ENCODE measurements at places on chromosomes 7 and 10.

DNA sequence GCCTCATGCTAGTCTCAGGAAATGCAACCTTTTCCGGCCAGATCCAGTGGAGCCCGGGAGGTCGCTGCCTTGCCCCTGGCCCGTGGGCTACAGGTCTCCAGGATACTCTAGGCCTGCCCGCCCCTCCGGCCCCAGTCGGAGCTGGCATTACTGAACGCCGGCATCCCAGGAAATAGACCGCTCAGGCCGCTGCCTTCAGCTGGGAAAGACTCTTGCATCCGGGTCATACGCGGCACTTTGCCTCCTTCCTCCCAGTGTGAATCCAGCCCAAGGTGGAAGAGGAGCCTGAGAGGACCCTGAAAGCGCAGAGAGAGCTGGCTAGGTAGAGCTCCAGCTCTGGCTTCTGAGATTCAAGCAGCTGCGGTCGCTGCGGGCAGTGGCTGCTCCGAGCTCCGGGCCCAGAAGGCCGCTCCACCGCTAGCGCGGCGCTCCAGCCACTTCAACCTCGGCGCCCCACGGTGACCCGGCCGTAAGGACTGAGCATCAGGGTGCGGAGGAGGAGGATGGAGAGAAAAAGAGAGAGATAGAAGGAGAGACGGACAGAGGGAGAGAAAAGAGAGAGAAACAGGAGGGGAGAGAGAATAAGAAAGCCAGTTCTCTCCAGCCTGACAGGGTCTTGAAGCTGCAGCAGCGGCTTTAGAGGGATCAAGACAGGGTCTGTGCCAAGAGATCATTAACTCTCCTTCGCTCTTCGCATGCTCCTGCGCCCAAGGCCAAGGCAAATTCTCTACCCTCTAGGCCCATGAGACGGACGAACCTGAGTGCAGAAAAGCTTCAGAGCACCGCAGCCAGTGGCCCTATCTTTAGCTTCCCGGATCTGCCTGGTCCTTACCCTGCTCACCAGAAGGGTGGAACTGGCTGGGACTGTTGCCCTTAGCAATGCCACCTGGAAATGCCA is 1.8 kb upstream of the HOXA10 start:
- no peak for DNase-seq
- peaks cover 35% of the 10 kb centered on the region for H3K4me1 ChIP-seq
- H3K27ac ChIP-seq: no peak overlapping the region
- H3K4me3 ChIP-seq: no peak overlapping the region

DNA sequence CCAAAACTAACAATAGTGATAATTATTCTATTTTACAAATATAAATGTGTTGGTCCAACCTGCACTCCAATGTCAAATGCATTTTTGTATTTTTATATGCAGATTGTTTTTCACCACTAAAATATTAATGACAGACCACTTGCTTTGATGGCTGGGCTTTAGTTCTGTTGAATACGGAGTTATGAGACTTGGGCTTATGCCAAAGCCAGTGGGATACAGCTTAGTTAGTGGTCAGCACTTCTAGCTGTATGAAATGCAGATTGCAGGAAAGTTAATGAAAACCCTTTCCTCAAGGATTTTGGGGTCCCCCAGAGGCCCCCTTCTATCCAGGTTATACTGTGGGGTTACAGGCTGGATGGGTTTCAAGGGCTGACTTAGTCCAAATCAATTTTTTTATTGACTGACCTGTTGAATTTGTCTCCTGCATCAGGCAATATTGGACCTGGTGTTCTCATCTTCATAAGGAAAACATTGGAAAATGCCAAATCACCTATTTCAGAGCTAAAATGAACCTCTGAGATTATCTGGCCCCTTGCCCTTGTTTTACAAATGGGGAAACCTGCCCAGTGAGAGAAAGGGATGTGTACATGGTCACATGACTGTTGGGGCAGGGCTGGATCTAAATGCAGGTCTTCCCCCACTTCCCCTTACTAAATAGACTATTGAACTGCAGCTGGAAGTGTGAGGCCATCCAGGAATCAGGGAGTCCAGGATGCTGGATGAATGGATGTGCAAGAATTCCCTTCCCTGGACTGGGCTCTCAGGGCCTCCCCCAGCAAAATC is 1085.3 kb downstream of the KCNMA1 start:
- no peak overlapping the region for H3K4me3 ChIP-seq
- no peaks in the 10 kb centered on the region for H3K36me3 ChIP-seq
- H3K27ac ChIP-seq: no peak overlapping the region
- no peak for DNase-seq
- H3K27me3 ChIP-seq: no peaks in the 10 kb centered on the region
- H3K4me1 ChIP-seq: no peaks in the 10 kb centered on the region

DNA sequence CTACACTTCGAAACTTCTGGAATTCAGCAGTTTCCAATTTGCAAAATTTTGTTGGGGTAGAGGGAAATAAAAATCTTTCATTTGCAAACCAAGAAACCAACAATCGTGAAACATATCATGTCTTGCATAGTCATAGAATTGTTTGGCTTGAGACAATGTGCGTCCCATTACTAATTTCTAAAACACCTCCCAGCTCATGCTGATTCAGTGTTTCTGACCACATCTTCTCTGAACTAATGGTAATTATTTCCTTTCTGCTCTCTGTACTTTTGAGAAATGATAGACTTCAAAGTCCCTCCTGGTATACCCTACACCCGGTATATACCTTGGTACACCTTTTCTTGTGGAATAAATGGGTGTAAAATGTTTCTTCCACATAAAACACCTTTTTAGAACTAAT is 41.8 kb upstream of the TSPAN13 start:
- DNase-seq: no peak
- no peaks in the 10 kb centered on the region for H3K36me3 ChIP-seq
- H3K27me3 ChIP-seq: no peaks in the 10 kb centered on the region
- H3K27ac ChIP-seq: no peak overlapping the region
- H3K4me1 ChIP-seq: no peaks in the 10 kb centered on the region

GRCh38 chr10:100628061-100628460 is 92.3 kb downstream of the HIF1AN start:
- peaks cover 7% of the 10 kb centered on the region for H3K27me3 ChIP-seq
- no peaks in the 10 kb centered on the region for H3K36me3 ChIP-seq
- no peak for DNase-seq
- no peak overlapping the region for H3K4me3 ChIP-seq
- no peaks in the 10 kb centered on the region for H3K4me1 ChIP-seq
- no peak overlapping the region for H3K27ac ChIP-seq

DNA sequence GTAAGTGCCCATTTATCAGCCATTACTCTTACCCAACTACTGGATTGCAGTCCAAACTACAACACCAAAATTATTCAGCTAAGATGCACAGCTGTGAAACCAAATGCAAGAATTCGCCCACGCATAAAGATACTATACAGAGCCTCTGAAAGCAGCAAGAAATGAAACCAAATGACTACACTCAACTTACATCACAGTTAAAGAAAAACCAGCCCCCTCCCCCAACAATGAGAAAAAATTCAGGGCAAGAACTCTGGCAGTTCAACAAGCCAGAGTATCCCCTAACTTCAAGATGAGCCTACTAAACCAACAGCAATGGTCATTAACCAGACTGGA is 209.1 kb upstream of the VWC2 start:
- no peak overlapping the region for H3K27ac ChIP-seq
- no peaks in the 10 kb centered on the region for H3K4me1 ChIP-seq
- no peak for DNase-seq
- no peaks in the 10 kb centered on the region for H3K27me3 ChIP-seq

DNA sequence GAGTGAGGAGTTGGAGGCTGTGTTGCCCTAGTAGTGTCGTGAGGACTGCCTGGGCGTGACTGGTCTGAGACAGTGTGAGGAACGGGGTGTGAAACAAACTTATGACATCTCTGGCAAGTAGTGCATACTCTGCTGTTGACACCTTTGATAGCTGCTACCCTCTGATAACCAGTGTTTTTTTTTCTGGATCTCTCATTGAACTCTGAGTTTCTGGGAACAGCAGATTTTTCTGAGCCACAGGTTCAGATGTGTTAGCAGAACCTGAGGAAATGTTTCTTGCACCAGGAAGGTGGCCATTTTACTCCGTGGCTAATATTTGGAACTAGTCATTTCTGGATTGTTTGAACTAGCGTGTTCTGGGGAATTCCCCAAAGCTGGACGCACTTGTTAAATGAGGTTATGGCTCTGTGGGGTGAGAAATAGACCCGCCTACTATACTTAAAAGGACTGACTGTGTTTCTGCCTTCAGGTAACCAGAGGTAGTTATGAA is 52.9 kb downstream of the AUTS2 start:
- no peaks in the 10 kb centered on the region for H3K27me3 ChIP-seq
- H3K27ac ChIP-seq: no peak overlapping the region
- DNase-seq: no peak
- H3K36me3 ChIP-seq: no peaks in the 10 kb centered on the region
- no peak overlapping the region for H3K4me3 ChIP-seq

- peak overlapping the region; percentile 5 for H3K27ac ChIP-seq
- DNase-seq: peak; percentile 44
- H3K36me3 ChIP-seq: no peaks in the 10 kb centered on the region
These were observed 28.7 kb upstream of the PDCD4 start for GRCh38 chr10:110843031-110843430.

- H3K36me3 ChIP-seq: no peaks in the 10 kb centered on the region
- H3K4me1 ChIP-seq: no peaks in the 10 kb centered on the region
- no peaks in the 10 kb centered on the region for H3K27me3 ChIP-seq
- no peak overlapping the region for H3K27ac ChIP-seq
These were observed 49.6 kb upstream of the COBL start for GRCh38 chr7:51366172-51366728.

- no peak overlapping the region for H3K4me3 ChIP-seq
- no peak overlapping the region for H3K27ac ChIP-seq
- no peak for DNase-seq
- no peaks in the 10 kb centered on the region for H3K36me3 ChIP-seq
- H3K4me1 ChIP-seq: peaks cover 19% of the 10 kb centered on the region
These were observed 22.8 kb downstream of the PRKAG2 start for GRCh38 chr7:151853896-151854719.

DNA sequence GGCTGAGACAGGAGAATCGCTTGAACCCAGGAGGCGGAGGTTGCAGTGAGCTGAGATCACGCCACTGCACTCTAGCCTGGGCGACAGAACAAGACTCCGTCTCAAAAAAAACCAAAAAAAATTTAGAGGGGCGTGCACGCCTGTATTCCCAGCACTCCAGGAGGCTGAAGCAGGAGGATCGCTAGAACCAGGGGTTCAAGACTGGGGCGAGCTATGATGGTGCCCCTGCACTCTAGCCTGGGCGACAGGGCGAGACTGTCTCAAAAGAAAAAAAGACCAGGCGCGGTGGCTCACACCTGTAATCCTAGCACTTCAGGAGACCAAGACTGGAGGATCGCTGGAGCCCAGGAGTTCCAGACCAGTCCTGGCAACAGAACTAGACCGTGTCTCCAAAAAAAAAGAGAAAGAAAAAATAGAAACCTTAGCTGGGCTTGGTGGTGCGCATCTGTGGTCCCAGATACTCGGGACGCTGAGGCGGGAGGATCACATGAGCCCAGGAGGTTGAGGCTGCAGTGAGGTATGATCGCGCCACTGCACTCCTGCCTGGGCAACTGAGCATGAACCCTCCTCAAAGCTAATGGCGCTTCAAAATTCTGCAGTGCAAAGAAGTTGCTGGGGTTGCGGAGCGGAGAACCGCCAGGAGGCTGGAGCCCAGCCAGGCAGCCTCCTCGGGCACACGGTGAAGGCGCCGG is 382 bp upstream of the MBLAC1 start:
- DNase-seq: no peak
- peak overlapping the region; percentile 87 for H3K27ac ChIP-seq
- H3K4me1 ChIP-seq: peaks cover 44% of the 10 kb centered on the region

DNA sequence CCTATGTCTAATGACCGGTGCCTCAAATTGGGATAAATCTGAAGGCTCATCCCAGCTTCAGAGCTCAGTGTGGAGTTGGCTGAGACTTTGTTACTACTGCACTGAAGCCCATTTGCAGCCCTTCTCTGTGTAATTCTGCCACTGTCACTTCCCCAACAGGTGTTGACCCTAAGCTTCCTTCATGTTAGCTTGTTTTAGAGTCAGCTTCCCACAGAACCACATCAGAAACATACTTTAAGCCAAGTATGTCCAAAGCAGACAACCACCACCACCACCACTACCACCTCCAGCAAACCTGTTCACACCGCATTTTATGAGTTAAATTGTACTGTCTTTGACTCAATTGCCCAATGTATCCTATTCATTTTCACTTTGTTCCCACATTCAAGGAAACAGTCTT is 25.2 kb upstream of the GNAT3 start:
- H3K27ac ChIP-seq: no peak overlapping the region
- no peak for DNase-seq
- no peaks in the 10 kb centered on the region for H3K4me1 ChIP-seq
- H3K27me3 ChIP-seq: no peaks in the 10 kb centered on the region

GRCh38 chr7:116098175-116098574 is 67.6 kb upstream of the TFEC start:
- no peaks in the 10 kb centered on the region for H3K27me3 ChIP-seq
- no peak for DNase-seq
- H3K4me3 ChIP-seq: no peak overlapping the region
- no peak overlapping the region for H3K27ac ChIP-seq

GRCh38 chr7:8391353-8392062 is 41.9 kb upstream of the NXPH1 start:
- no peaks in the 10 kb centered on the region for H3K27me3 ChIP-seq
- DNase-seq: no peak
- H3K36me3 ChIP-seq: no peaks in the 10 kb centered on the region
- H3K27ac ChIP-seq: no peak overlapping the region
- peaks cover 7% of the 10 kb centered on the region for H3K4me1 ChIP-seq
- H3K4me3 ChIP-seq: no peak overlapping the region

DNA sequence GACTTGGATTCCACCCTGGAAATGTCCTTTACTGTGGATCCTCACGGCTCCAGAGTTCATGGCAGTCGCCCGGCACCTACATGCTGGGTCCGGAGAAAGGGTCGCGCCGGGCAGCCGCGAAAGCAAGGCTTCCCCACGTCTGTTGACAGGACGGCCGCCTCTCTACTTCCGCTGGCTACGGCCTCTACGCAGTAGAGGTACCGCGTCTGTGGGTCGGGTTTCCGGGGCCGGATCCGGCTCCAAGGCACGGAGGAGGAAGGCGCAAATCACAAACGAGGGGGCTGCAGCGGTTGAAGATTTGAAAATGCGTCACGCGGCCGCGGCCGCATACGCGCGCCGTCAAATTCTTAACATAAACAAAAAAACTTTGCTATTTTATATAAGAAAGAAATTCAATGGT is 649.6 kb downstream of the REEP3 start:
- no peak for DNase-seq
- no peak overlapping the region for H3K4me3 ChIP-seq
- H3K27me3 ChIP-seq: no peaks in the 10 kb centered on the region
- H3K4me1 ChIP-seq: no peaks in the 10 kb centered on the region
- H3K36me3 ChIP-seq: no peaks in the 10 kb centered on the region
- H3K27ac ChIP-seq: no peak overlapping the region

DNA sequence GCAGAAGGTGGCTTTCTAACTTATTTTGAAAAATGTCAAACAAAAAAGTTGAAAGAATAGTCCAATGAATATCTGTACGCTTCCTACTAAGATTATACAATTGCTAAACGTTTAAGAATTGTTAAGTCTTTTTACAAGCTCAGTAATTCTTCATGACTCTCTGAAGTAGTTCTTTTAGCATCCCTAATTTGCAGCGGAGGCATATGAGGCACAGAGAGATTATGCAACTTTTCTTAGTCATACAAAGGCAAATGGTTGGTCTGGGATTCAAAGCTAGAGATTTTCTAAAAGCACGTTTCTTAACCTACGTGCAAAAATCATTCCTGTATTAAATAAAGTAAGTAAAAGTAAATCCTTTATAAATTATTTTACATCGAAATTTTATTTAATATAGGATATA is 254.2 kb downstream of the MAGI2 start:
- no peaks in the 10 kb centered on the region for H3K27me3 ChIP-seq
- no peaks in the 10 kb centered on the region for H3K36me3 ChIP-seq
- H3K27ac ChIP-seq: no peak overlapping the region
- no peak overlapping the region for H3K4me3 ChIP-seq

Measured in CD4-positive, alpha-beta memory T cell (primary cell).